ENCODE measurements at places on chromosomes 16 and 17. TPM values are rescaled to one million over a fixed set of nuclear protein-coding genes. Genes with fewer than 3 reads are reported as not detected.

Gene TSPOAP1
- total RNA-seq = not detected

Gene ITGAX
- total RNA-seq = 0.64 TPM

Gene INCA1
- 0.39 TPM for total RNA-seq

Gene HOXB13
- not detected for total RNA-seq

Gene OSBPL7
- 4.6 TPM for total RNA-seq

Gene SCARF1
- total RNA-seq = 80.7 TPM

Gene ENPP7
- total RNA-seq = not detected

Gene SCIMP
- not detected for total RNA-seq

Gene CDH16
- total RNA-seq = not detected

Gene KDM6B
- 3.5 TPM for total RNA-seq

Gene ZG16B
- not detected for total RNA-seq

Gene GPRC5C
- total RNA-seq = 10.0 TPM

Gene ACSM2B
- total RNA-seq = 0.38 TPM

Gene NEK8
- 2.1 TPM for total RNA-seq

Gene PAM16
- 19.8 TPM for total RNA-seq

Gene TRAF4
- total RNA-seq = 24.0 TPM

Gene FTSJ3
- total RNA-seq = 72.6 TPM

Gene TBC1D26
- not detected for total RNA-seq

Gene HAS3
- 1.0 TPM for total RNA-seq

Gene ZNF747
- 5.8 TPM for total RNA-seq

Gene PRDM7
- not detected for total RNA-seq

Gene CHAD
- not detected for total RNA-seq

Gene SPATA22
- total RNA-seq = not detected

Gene KRTAP3-1
- not detected for total RNA-seq

Gene CHST4
- not detected for total RNA-seq

Gene CRYBA1
- total RNA-seq = not detected

Gene TEX19
- total RNA-seq = not detected

Gene CPHXL2
- total RNA-seq = not detected

Gene KCNJ18
- not detected for total RNA-seq

Gene CTDNEP1
- total RNA-seq = 25.9 TPM

Gene SOX15
- total RNA-seq = 0.13 TPM

Gene ZP2
- total RNA-seq = not detected

Gene TBC1D3C
- not detected for total RNA-seq
